AG04449 (cell line): ENCODE measurements at places on chromosomes 16 and 17.
A peak's percentile ranks its signal among the peaks of the same experiment; 100 is the strongest.

DNA sequence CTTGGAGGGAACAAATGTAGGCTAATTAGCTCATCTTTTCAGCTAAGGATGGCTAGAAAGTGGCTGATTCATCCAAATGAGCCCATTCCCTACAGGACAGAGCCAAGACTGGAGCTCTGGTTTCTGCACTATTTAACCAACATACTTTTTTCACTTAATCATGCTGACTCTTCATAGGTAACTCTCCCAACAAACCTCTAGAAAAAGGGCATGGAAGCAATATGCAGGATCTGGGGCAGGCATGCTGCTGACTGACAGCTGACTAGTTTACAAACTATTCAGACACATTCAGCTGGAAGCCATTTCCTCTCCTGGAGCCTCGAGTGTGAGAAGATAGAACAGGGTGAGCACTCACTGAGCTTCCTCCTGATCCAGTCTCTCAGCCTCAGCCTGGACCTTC is 6.2 kb downstream of the BECN1 start:
- no peak for DNase-seq

- DNase-seq: no peak
Observed at GRCh38 chr17:40015005-40015997, at the start of gene CSF3. Gene CSF3, plus strand, starts transcription at chr17:40015440. Its CDS starts 35 bp downstream, at chr17:40015475.

DNA sequence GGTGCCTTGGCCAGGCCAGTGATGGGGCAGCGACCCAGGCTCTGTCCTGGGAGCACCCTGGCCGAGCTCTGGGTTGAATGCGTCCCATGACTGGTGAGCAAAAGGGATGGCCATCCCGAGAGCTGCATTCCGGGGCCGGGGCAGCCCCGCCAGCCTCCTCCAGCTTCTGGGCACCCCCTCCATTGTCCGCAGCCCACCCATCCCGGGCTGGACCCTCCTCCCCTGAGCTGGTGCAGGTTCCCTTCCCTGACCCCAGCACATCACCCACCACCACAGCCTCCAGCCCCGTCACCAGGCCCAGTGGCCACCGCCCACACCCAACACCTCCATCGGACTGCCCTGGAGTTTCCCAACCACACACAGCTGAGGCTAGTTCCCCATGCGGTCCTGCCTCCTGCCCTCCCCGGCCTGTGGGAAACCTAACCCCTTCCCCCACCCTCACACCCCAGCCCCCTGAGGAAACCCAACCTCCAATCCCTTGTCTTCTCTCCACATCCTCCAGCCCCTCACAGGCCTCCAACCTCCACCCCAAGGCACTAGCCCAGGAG is 16.2 kb upstream of the PVALEF start:
- DNase-seq: no peak

GRCh38 chr17:29138971-29139691 is 41.1 kb downstream of the MYO18A start:
- no peak for DNase-seq

DNA sequence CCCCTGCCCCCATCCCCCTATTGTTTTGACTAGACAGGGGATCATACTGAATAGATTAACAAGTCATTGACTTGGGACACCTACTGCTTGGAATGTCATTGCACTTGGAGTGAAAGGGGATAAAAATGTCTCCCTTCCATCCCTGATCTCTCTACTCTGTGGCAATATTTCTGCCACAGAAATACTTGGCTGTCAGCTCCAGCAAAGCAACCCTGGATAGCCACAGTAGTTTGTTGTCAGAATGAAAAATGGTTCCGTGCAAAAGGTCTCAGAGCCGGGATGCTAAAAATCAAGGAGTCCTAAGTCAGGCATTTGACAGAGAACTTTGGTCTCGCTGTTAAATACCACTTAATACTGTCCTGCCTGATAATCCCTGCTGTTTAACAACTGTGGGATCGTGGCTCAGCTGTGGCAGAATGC is 722.0 kb upstream of the SOX9 start:
- no peak for DNase-seq

GRCh38 chr16:19136549-19137196 is 22.9 kb downstream of the ITPRIPL2 start:
- no peak for DNase-seq

GRCh38 chr17:48030531-48030930 is 7.1 kb downstream of the COPZ2 start:
- no peak for DNase-seq

DNA sequence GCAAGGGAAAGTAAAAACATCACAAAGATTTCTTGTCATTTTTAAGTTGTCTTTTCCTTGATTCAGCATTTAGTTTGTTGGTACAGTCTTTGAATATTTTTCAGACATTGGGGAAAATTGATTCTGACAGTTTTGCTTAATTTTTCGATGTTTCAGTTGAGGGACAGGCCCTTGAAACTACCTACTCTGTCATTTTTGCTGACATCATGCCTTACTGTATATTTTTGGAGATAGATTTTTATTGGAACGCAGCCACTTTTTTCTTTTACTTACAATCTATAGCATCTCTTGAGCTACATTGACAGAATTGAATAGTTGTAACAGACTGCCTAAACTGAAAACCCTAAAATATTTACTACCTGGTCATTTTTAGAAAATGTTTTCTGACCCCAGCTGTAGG is 297.1 kb upstream of the KIF2B start:
- no peak for DNase-seq

- DNase-seq: peak; percentile 69
Observed at GRCh38 chr17:68710035-68710780, 109.0 kb upstream of the FAM20A start.

- no peak for DNase-seq
Observed at GRCh38 chr16:72234387-72234786, 62.4 kb upstream of the PMFBP1 start.

GRCh38 chr17:41992576-41992975 is 24.7 kb downstream of the DNAJC7 start:
- DNase-seq: no peak

GRCh38 chr17:27466743-27467375 is 10.6 kb downstream of the KSR1 start:
- no peak for DNase-seq

DNA sequence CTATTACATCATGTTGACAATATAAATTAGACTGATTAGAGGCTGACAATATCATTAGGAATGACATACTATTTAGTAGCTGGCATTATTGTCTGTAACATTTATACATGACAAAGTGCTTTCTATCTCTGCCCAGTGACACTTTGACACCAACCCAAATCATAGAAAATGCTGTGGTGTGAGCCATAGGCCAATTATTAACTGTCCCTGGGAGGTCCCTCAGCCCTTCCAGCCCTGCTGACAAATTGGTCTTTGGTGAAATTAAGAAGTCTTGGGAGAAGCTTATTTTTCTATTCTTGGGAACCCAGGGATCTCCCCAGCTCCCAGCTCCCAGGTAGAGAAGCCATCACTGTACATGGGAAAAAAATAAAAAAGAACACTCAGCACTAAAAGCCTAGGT is 179.6 kb downstream of the AIPL1 start:
- no peak for DNase-seq

DNA sequence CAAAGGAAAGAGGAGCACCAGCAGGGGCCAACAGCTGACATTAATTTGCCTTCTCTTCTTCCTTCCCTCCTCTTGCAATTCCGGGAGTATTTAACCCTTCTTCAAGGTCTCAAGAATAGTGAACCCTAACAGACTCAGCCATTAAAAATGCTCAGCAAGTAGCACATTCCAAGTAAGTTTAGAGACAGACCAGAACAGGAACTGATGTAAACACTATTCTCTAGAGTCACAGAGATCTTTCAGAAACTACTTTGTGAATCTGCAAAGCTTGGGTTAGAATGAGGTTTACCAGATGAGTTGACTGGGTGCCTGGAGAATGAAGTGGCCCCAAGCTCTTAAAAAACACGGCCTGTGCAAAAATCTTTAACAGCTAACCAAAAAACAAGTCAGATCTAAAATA is 50.9 kb downstream of the TEX2 start:
- DNase-seq: peak; percentile 57

DNA sequence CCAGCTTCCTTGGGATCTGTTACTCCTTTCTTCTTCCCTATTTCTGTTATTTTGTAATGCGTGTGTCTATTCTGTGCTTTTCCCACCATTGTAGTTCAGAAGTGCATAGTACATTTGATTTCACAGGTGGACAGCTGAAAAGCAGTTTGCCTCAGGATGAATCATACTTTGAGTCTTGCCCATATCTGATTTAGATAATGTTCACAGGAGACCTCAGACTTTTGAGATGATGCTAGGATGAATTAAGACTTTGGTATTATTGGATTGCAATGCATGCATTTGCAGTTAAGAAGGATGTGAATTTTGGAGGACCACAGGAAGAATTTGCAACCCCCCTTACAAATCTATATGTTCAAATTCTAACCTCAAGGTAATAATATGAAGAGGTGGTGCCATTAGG is 769.6 kb downstream of the CDH11 start:
- no peak for DNase-seq

DNA sequence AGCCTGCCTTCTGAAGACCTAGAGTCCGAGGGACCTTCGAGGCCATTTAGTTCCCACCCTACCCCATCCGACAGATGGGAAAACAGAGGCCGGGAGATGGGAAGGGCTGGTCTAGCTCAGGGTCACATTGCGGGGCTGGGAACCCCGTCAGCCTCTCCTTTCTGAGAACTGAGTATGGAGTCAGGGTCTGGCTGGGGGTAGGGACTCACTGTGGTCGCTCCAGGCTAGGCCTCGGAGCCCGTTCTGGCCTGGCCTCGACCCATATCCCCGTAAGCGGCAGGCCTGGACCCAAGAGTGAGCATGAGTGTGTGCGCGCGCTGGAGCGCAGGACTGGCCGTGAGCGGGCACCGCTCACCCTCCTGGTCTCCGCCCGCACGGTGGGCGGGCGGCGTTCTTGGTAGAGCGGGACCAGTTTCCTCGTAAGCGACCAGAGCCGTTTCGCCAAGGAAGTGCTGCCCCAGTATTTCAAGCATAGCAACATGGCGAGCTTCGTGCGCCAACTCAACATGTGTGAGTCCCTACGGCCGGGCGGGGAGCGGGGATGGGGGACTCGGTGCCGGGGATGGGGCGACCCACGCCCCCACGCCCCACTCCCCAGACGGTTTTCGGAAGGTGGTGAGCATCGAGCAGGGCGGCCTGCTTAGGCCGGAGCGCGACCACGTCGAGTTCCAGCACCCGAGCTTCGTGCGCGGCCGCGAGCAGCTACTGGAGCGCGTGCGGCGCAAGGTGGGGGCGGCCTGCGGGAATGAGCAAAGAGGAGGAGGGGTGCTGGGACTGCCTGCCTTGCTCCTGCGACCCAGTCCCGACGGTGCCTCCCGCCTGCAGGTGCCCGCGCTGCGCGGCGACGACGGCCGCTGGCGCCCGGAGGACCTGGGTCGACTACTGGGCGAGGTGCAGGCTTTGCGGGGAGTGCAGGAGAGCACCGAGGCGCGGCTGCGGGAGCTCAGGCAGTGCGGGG is 855 bp downstream of the HSF4 start:
- DNase-seq: no peak

DNA sequence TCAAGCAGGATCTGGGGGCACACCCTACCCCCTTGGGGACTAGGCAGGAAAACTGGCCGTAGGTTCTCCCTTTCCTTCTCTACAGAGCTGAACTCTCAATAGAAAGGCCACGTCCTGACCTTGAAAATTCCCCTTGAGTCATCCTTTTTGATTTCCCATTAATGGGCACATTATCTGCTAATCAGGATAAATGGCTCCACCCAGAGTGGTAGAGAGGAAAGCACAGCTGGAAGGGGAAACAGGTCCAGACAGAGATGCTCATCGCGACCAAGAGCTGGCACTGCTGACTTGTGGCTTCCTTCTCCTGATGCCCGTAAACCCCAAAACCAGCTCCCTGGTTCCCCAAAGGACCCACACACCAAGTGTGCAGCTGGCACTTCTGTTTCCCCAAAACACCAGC is 206.5 kb upstream of the CDH5 start:
- DNase-seq: no peak

GRCh38 chr17:14469971-14470370 is 169.1 kb downstream of the HS3ST3B1 start:
- no peak for DNase-seq

DNA sequence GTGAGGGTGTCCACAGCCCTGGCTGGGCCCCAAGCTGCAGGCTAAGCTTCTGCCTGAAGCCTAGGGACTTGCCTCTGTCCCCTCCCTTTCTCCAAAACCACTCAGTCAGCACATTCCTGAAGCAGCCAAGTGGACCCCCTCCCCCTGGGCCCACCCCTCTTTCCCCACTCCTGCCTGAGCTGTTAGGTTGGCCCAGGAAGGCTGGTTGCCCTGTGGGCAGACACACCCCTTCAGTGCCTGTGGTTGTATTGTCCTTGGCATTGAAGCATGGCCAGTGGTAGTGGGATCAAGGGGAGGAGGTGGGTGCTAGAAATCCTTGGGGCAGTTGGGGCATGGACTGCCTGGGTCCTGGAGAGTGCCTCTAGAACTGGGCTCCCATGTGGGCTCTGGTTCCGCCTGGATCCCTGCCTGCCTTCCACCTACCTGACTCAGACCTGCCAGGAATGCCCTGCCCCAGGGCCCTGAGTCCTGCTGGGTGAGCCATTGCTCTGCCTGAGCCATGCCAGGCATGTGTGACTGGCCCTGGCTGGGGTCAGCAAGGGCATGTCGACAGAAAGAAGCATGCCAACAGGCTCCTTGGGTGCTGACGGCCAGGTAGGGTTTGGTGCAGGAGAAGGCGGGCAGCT is 2.1 kb downstream of the TRAF4 start:
- no peak for DNase-seq
